ENCODE measurements at places on chromosomes 7 and 10.
A peak's percentile ranks its signal among the peaks of the same experiment; 100 is the strongest.

- peak; percentile 52 for DNase-seq
Measured at GRCh38 chr7:37031571-37032257, 307.4 kb upstream of the AOAH start.

- no peak for DNase-seq
Measured at GRCh38 chr10:100342627-100342972, 4.4 kb upstream of the SCD start.

GRCh38 chr7:3201306-3201705, 99.7 kb upstream of the SDK1 start:
- DNase-seq: no peak

GRCh38 chr10:51301644-51302043, 227.4 kb downstream of the PRKG1 start:
- no peak for DNase-seq

DNA sequence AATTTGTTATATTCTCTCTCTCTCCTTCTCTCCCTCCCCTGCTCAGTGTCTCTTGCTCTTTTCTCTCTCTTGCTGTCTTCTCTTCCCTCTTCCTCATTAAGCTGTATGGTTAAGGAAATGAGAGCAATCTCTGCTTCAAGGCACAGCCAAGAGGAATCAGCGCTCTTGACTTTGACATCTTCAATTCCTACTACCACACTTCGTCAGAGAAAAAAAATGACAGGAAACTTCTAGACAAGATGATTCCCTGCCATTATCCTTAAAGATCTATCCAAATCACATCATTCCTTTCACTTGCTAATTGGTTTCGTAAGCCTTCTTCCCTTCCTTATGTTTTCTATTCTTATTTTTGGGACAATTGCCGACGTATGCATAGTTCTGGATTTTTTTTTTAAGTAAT, 425.0 kb downstream of the KCNMA1 start:
- DNase-seq: no peak

DNA sequence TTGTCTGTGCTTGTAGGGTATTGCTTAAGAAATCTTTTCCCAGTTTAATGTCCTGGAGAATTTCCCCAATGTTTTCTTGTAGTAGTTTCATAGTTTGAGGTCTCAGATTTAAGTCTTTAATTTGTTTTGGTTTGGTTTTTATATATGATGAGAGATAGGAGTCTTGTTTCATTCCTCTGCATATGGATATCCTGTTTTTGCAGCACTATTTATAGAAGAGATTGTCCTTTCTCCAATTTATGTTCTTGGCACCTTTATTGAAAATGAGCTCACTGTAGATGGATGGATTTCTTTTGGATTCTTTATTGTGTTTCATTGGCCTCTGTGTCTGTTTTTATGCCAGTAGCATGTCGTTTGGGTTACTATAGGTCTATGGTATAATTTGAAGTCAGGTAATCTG, 20.2 kb downstream of the ADIRF start:
- DNase-seq: no peak

Data from activated T-cell treated with anti-CD3 and anti-CD28 coated beads for 24 hours (primary cell).